Activated CD4-positive, alpha-beta T cell treated with anti-CD3 and anti-CD28 coated beads, Interleukin-2, amount 10 ng/mL, durations not matched to agents 24 days and 14 days (primary cell): ENCODE measurements at places on chromosomes 7 and 10. TPM values are rescaled to one million over a fixed set of nuclear protein-coding genes. Genes with fewer than 3 reads are reported as not detected.
A peak's percentile ranks its signal among the peaks of the same experiment; 100 is the strongest.

DNA sequence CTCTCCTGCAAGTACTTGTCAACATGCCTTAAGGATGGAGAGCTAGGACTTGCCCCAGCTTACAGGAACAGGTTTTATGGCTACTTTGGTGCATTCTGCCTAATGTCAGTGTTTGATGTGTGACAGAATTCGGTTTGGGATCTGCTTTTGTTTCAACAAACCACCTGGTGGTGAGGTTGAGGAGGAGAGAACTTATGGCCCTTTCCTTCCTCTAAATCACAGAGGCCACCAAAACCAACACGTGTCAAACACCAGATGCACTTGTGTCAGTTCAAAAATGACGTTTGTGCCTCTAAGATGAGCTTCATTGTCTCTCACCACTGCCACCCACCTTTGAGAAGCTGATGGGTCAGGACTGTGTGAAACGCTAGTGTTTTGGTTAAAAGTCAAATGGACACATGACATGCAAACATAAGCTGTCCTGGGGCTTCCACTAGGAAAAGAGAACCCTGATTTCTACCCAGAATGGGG, 83.9 kb downstream of the OSBPL3 start:
- DNase-seq, result peak; percentile 71

- DNase-seq, result no peak
Measured at GRCh38 chr10:61793760-61794703, 107.5 kb upstream of the ARID5B start.

DNA sequence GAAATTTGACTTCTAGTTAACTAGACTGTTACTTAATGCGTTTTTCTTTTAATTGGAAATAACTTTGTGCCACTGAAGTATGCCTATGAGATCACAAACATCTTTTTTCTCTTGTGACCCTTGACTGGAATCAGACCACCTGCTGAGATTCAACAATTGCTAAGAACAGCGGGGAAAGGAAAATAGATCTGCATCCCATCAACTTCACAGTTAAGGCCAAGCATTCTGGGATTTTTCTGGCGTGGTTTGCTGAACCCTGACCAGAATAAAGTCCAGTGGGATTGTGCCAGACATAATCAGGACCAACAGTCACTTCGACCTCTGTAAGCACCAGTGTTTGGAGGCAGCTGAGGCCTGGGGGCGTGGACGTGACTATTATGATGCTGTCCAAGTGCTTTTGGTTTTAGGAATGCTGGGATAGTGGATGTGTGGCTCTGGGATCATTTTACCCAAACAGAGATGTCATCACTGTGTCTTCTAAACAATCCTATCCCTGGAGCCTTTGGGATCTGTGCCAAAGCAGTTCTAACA, 373.3 kb upstream of the PRKCQ start:
- DNase-seq, result no peak

DNA sequence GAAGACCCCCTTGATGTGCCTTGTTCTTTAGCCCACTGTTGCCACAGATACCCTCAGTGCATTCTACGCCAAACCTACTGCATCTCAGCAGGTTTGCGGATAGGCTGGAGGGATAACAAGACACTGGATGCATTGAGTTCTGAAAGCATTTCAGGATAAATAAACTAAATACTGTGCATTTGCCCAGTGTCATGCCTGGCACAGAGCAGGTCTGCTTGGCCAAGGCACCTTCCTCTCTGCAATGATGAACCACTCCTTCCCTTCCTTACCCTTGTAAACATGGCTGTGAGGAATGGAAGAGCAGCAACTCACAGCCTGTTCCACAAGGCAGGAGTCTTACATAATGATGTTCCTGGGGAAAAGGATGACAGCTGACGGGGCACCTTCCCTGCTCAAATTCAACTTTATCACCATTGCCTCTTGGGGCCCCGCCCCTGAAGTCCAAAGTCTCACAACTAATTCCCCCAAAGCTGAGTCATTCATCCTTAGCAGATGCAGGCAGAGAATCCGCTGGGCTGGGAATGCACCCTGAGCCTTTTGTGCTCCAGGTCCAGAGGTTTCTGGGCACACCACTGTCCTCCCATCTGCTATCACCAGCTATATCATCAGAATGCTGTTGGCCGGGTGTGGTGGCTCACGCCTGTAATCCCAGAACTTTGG, 11.6 kb downstream of the DDX56 start:
- DNase-seq, result no peak

GRCh38 chr7:138746073-138746472, 44.9 kb upstream of the SVOPL start:
- no peak for DNase-seq

The NPS gene
- not detected in 2 replicates for total RNA-seq
